Tibial nerve (tissue), 4 donors: ENCODE measurements at places on chromosomes 1 and 21.
A peak's percentile ranks its signal among the peaks of the same experiment; 100 is the strongest.

DNA sequence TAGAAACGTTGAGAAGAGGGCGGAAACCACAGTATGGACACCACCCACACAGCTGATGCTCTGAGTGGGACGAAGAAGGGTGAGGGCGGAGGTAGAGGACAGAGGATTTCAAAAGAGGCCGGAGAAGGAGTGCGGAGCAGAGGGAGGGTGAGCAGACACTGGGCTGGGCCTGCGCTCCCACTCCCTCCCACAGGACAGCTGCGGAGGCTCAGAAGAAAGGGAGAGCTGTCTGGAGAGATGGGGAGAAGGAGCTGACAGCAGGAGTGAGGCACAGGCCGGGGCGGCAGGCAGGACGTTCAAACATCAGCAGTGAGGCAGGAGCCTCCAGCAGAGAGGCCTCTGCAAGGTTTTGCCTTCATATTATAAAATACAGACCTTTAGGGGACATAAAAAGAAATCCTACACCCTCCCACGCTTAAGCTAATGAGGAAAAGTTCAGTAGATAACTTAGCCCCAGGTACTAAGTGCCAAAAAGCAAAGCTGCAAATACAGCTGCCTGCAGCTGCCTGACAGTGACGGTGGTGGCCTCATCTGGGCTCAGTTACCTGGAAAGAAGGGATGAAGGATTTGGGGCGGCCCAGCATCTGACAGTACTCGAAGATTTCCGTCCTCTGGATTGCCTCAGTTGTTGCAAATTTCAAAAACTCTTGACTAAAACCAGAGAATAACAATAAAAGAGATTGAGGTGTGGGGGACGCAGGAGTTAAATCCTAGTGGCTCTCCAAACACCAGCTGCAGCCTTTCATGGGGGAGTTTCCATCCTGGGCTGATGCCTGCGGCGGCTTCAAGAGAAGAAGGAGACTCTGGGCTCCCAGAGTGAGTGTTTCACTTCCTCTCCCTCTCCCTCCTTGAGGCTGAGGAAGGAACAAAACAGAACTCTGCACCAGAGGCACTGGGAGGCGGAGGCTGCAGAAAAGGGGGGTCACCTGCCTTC lies 25.6 kb downstream of the SEC16B start:
- no peak for DNase-seq

- no peak for DNase-seq
Measured at GRCh38 chr1:42957880-42958487, 684 bp downstream of the SLC2A1 start.

GRCh38 chr1:31954607-31955283 lies 16.6 kb upstream of the PTP4A2 start:
- peak; percentile 80 for DNase-seq

DNA sequence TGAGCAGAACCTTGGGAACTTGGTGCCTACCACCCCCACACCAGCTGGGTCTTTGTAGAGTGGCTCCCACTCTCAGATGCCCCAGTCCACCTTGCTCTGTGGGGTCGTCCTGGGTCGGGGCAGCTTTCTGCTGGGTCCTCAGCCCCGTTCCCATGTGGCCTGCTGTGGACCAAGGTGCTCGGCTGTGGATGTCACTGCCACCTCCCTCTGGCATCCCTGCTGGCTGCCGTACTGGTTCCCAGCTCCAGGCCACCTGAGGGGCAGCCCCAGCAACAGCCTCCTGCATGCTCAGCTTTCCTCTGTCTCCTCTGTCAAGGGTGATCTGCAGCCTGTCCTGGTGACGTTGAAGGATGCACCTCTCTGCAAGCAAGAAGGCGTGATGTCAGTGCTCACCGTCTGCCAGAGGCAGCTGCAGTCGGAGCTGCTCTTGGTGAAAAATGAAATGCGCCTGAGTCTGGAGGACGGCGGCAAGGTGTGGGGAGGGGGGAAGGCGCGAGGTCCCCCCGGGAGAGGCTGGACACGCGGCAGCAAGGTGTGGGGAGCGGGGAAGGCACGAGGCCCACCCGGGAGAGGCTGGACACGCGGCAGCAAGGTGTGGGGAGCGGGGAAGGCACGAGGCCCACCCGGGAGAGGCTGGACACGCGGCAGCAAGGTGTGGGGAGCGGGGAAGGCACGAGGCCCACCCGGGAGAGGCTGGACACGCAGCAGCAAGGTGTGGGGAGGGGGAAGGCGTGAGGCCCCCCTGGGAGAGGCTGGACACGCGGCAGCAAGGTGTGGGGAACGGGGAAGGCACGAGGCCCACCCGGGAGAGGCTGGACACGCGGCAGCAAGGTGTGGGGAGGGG lies 45.9 kb upstream of the DIP2A start:
- DNase-seq, result no peak

GRCh38 chr1:164867590-164867989 lies 308.6 kb downstream of the PBX1 start:
- DNase-seq, result no peak

- no peak for DNase-seq
Measured at GRCh38 chr21:42108554-42109340, 37.6 kb downstream of the UMODL1 start.

DNA sequence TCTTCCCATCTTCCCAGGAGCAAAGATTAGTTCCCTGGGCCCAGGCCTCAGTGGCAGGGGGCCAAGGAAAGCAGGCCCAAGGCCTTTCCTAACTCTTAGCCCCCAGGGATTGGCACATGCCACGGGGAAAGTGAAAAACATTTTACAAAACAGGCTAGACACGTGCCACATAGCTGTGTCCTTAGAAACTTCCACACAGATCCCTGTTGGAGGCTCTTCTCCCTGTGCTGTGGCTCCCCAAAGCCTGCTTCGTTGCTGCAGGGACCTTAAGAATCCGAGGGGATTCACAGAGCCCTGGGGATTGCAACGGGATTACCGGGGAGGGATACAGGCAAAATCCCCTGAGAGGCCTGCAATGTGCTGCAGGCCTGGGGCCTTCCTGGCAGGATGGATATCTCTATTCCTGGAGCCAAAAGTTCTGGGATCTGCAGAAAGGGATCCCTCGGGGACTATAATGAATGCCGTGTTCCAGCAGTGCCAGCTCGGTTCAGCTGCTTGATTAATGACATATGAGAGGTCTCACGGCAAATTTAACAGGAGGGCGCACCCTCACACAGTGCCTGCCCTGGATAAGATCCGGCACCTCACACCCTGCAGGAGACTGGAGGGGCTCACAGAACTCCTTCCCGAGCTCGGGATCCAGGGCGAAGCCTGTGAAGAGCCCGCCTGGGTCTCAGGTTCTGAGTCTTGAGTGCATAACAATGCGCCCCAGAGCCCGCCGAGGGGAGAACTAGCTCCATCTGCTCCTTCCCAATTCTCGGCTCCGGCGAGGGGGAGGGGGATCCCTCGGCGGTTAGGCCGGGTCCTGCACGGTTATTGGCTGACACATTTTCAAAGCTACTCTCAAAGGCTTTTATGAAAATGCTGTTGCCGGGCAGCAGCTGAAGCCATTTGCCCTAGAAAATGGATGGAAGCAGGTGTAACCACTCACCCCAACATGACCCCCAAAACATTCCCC lies 15.3 kb upstream of the RGS8 start:
- DNase-seq, result peak; percentile 32

DNA sequence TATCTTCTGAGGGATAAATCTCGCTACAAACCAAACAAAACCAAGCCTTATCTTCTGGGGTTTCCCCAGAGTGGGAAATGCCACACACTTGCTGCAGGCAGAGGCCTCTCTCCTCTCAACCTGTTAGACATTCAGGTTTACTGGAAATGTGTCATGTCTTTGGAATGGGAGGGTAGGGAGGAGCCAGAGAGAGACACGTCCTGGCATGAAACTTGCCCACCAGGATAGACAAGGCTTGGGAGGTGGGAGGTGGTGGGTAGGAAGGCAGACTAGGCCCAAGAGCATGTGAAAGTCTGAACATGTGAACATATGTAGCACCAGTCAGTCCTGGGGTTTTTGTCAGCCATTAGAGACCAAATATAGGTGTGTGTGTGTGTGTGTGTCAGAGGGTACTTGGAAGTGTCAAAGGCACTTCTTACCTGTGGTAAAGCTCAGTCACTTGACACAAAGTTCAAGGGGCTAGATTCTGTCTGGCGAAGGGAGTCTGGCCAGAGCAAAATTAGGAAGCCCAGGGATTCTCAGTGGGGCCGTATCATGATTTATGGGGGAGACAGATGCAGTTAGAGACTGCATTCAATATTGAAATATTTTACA lies 32.4 kb upstream of the PIGC start:
- DNase-seq, result no peak

DNA sequence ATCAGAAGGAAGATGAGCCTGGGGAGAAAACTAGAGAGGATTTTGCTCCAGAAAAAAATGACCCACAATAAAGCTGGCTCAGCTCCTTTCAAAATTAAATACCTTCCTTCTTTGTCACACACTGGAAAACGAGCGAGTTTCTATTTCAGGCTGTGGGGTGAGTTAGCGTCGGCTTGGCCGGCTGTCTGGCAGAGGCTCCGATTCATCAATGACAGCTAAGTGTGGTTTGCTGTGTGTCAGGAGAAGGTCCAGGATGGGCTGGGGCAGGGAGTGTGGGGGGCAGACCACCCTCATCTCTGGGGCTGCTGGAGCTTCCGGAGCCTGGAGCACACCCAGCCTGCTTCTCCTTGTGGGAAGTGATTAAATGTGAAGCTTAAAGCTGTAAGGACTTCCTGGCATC lies 120.2 kb downstream of the ETS2 start:
- peak; percentile 56 for DNase-seq

DNA sequence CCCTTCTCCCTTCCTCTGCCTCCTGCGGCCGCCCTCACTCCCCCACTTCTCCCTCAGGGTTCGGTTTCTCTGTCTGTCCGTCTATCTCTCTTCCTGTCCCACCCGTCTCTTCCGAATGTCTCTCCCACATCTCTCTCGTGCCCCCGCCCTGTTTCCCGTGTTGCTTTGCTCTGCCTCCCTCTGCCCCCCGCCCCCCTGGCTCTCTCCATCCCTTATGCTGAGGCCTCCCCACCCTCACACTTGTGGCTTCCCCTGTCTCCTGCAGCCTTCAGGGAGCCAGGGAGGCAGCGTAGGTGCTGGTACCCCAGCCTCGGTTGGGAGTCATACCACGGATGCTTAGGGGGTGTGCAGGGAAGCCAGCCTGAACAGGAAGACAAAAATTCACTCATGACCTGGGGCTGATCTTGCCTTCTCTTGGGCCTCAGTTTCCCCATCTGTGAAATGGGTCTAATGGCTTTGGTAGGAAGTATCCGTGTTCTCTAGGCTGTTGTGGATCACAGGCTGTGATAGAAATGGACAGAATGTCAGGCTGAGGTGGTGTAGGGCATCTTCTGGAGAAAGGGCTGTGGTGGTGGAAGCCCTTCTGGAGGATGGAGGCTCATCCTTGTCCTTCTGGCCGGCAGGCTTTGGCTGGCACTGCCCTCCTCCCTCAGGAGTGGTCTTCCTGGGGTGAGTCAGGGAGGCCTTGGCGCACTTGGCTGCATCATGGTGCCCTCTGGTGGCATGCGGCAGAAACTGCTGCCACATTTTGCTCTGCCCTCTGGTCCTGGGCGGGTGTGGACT lies 55.5 kb downstream of the FOXO6 start:
- DNase-seq, result no peak

GRCh38 chr1:244319283-244320132 lies 132.2 kb downstream of the ADSS2 start:
- DNase-seq, result no peak

GRCh38 chr1:4792565-4792964 lies 138.2 kb downstream of the AJAP1 start:
- DNase-seq, result no peak
